ENCODE measurements at places on chromosomes 12 and 14.

DNA sequence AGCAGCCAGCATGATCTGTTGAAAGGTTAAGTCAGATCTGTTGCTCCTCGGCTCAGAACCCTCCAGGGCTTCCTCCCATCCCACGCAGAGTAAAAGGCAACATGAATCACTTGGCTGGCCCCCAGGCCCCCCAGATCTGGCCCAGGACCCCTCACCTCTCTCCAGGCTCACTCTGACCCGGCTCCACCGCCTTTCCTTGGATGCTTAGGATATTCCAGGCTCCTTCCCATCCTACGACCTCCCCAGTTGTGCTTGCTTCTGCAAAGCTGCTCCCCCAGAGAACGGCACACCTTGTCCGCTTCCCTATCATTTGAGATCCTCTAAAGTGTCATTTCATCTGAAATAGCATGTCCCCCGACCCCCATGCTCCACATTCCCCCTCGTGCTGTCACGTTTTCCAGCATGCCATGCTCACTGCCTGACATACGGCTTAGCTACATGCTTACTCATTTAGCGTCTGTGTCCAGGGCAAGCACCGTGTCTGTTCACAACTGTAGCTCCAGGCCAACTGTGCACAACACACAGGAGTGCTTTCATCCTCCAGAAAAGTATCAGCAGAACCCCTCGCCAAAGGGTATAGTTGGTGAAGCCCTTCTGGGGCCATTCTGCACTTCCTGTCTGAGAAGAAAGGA, 33.6 kb upstream of the BDKRB2 start:
- DNase-seq: no peak

DNA sequence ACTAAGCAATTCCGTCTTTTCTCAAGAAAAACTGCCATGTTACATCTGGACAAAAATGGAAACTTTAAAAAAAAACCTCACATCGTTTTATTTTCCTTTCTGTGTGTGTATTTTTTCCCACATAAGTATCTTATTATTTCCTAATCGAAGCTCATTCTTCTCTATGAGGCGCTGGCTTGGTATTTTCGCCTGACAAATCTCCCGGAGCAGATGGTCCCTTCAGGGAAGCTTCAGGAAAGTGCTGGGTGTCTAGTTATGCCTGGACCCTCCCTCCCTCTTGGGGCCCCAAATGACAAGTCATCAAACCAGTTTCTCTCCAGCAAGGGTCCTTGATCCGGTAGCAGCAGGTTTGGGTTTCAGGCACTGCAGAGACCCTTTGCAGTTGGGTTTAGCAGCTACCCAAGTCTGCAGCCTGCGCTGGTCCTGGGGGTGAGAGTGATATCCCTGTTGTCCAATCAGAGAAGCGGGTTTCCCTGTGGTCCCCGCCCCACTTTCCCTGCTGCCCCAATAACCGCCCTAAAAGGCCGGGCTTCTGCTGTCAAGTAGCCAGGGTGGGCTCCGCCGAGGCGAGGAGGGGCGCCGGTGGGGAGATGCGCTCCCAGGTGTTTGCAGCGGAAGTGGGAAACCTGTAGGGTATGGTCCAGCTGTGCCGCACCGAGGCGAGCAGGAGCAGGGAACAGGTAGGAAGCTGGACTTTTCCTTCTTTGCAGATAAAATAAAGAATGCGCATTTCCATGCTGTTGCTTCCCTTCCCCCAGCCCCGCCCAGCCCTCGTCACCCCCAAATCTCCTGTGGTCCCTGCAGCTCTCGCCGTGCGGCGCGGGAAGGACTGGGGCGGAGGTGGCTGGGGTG, at the start of gene CNTN1:
Gene CNTN1, plus strand, starts transcription at position 527 of the 852 bp plus-strand sequence.
- DNase-seq: peak; percentile 69

GRCh38 chr12:40992158-40992557, 196.0 kb upstream of the PDZRN4 start:
- DNase-seq: no peak

DNA sequence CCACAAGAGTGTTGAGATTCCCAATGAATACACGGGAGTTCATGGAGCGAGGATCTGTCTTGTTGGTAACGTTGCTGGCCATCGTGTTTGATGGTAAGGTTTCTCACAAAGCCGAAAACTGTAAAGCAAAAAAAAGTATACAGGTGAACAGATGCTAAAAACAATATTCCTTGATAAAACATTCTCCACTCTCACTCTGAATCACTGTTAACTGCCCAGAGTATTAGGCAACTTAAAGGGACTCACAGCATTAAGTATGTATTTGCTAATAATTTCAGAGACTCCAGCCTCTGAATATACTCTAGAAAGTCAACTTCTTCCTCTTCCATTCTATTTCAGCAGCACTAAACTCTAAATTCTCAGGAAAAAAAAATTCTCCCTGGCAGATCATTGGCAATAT, 35.1 kb downstream of the HNRNPC start:
- DNase-seq: no peak

DNA sequence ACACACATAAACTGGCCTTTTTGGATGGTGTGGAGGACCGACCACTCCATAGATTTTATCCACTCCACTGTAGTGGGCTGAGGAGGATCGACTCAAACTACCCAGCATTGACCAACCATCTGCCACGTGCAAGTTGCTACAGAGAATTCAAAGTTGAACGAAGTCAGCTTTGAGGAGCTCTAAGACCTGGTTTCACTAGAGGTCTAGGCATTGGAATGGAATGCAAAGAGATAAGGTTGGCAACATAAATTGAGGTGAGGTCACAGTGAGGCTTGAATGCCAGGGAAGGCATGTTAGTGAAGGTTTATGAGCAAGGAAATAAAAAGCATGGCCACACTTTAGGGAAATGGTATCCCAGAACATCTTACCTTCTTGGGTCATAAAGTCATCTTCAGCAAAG, 14.5 kb downstream of the VWF start:
- no peak for DNase-seq

DNA sequence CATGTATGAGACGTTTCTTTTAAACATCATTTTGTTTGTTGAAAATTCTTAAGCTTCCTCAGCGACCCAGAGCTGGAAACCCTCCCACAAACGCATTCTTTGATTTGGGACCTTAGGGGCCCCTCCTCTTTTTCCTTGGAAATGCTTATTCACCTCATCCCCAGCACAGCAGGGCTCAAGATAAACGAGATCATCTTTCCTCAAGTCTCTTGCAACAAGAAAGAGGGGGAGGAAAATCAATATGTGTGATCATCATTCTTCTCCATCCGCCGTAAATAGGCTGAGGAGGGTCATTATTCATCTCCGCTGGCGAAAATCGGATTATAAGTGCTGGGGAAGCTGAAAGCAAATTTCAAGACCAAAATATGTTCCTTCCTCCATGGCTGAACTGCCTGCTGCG, 1415.2 kb downstream of the AACS start:
- DNase-seq: no peak

- no peak for DNase-seq
Measured at GRCh38 chr14:101251812-101252442, 309.4 kb upstream of the DIO3 start.
